Endothelial cell (in vitro differentiated cells): ENCODE measurements at places on chromosomes 2 and 18.

- no peak for DNase-seq
Observed at GRCh38 chr2:108910541-108911396, 78.3 kb downstream of the EDAR start.

GRCh38 chr18:79852561-79853302, 55.0 kb downstream of the KCNG2 start:
- DNase-seq = no peak

DNA sequence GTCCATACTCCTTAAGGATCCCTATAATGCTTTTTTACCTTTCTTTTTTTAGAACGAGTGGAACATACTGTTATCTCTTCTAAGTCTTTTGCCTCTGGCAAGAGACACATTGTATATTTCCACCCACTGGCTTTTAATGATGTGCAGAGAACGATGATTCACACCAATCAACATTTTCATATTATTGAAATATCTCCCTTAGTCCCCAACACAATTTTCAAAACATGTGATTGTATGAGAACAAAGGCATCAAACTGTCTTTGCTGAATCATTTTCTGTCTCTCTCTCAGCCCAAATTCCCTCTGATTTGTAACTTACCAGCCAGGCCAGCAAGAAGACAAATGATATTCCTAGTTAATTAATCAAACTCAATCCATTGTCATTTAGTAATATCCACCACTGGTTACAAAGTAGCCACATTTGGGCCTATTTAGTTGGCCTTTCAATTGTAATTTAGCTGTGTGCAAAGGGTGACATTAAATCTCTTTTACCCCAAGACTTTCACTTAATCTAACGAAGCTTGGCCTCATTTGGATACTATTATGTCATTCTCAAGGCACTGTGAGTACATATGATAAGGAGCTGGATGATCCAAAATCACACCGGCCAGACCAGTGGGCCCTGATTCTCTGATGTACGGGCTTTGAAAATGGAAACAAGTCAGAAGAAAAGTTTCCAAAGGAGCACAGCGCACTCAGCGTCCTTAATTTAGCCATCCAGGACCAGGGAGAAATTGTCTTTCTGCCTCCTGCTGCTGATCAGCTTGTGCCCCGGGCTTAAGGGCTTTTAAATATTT, 185.1 kb downstream of the SCG2 start:
- no peak for DNase-seq

DNA sequence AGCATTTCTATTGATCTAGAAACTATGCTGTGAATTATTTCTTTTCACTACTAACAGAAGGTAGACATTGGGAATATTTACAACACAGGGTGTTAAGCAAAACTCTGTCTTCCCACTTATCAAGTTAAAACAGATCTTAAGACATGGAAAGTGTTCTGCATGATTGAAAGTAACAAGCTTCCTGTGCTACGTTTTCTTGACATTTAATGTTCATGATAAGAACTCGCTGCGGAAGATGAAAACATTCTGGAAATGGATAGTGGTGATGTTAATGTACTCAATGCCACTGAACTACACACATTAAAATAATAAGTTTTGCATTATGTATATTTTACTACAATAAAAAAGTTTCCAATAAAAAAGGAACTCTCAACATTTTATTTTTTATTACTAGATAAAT, 74.4 kb upstream of the SCN7A start:
- DNase-seq = no peak

DNA sequence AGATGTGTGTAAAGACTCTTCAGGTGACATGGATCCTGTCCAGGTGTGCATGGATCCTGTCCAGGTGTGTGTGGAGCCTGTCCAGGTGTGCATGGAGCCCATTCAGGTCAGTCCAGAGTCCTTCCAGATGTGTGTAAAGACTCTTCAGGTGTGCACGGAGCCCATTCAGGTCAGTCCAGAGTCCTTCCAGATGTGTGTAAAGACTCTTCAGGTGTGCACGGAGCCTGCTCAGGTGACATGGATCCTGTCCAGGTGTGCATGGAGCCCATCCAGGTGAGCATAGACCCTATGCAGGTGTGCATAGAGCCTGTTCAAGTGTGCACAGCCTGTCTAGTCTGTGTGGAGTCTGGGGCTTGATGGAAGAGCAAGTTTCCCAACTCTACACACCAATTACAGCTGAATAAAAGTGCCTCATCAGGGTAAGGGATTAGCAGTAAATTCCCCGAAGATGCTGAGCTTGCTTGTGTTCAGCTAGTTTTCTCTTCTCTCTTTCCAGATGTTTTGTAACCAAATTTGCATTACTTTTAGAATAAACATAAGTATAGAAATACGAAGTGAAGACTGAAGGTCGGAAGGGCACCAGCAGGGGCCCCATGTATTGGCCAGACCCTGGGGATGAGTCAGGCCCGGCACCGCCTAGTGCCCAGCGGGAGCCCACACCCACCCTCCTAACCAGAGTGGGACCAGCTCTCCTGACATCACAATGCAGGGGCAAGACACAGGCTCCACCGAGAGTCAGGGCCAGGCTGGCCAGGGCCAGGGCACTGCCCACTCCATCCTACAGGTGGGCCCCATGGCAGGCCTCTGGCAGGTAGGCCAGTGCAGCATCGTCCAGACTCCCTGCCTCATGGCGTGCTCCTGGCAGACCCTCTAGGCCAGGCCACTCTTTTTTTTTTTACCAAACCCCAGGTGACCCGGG, 38.6 kb upstream of the GPC1 start:
- DNase-seq = no peak

GRCh38 chr2:235810252-235810651, 316.4 kb downstream of the AGAP1 start:
- no peak for DNase-seq

DNA sequence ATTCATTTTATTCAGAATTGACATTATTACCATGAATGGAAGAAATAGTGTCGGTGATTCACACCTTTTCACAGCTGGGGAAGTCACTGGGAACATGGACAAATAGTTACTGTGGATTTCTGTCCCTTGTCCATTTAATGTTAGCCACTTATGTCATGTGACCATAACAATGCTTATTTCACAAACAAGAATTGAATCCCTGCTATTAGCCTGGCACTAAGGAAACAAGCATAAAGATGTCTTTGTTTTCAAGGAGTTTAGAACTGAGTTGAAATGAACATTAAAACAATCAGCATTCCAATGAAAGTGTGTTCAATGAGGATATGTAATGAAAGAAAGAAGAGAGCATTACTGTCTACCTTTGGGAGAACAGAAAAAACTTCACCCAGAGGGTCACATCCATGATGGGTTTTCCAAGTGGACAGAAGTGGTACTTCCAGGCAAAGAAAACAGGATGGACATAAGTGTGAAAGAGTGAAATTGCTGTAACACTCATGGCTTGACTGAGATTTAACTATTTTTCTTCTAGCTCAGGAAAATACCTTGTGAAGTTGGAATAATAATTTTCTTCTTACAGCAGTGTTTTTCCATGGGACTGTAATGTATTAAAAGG, 324.5 kb upstream of the UBE2E3 start:
- DNase-seq = no peak

GRCh38 chr2:65076345-65076710, 20.1 kb downstream of the CEP68 start:
- no peak for DNase-seq

GRCh38 chr2:181474222-181474881, 17.2 kb downstream of the ITGA4 start:
- no peak for DNase-seq
